ENCODE measurements at places on chromosomes 5 and 9.

DNA sequence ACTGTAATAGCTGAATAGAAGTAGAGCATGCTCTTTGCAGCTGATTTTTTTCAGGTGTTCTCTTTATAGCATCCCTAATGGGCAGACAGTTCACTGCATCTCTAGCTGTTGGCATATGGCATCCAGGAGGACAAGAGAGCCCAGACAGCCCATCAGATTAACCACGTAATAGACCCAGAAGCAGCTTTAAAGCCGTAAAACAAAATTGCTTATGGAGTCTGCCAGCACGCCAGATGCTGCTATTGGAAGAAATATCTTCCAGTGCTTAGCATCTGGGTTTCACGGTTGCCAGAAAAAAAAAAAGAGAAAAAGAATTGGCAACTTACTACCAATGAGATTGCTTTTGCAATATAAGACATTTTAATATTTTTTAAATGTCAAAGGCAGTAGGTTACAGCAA, 869.4 kb upstream of the NUDT12 start:
- no peak for DNase-seq

- no peak for DNase-seq
Measured at GRCh38 chr9:3825721-3826120, 299.9 kb upstream of the RFX3 start.

DNA sequence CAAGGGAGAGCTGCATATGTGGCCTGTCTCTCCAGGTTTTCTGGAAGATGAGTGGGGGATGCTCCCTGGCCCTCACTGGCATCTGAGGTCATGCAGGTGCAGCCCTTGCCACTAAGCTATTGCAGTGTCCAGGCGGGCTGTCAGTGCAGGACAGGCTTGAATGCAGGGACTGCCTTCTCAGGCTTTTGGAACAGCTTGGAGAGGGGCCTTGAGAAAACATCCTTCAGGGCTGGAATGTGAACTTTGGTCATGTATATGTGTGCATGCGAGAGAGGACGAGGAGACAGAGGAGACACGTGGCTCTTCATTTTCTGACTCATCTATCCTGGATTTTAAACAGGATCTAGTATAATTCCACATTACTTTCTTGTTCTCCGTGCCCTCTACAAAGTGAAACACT, 90.3 kb downstream of the MACROH2A1 start:
- no peak for DNase-seq

GRCh38 chr9:137492464-137493363, 33.6 kb upstream of the NSMF start:
- DNase-seq: no peak

DNA sequence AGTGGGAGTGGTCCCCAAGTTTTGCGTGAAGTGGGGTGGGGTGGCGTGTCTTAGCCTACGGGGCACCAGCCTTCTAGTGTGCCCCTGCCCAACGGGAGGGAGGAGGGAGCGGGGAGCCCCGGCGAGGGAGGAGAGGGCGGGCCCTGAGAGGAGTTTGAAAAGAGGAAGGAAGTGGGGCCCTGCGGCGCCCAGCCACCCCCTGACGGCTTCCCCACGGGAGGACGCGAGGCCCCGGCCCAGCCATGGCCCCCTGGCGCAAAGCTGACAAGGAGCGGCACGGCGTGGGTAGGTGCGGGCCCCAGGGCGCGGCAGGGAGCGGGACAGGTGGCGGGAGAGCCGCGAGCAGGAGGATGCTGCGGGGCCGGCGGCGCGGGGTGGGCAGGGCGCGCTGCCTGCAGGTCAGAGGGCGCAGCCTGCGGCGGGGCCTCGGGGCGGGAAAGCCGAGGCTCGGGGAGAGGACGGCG, at the start of gene DOCK2:
DOCK2 (plus strand) TSS at position 191 of the 464 bp plus-strand sequence; CDS start at position 243, 52 bp downstream.
- DNase-seq: peak; percentile 14

Data from esophagus squamous epithelium (tissue), 5 donors.